Activated CD8-positive, alpha-beta T cell treated with anti-CD3 and anti-CD28 coated beads for 36 hours (primary cell): ENCODE measurements at places on chromosomes 11 and 22.

- peak; percentile 26 for DNase-seq
These were observed 468.0 kb downstream of the OPCML start for GRCh38 chr11:133064152-133064877.

DNA sequence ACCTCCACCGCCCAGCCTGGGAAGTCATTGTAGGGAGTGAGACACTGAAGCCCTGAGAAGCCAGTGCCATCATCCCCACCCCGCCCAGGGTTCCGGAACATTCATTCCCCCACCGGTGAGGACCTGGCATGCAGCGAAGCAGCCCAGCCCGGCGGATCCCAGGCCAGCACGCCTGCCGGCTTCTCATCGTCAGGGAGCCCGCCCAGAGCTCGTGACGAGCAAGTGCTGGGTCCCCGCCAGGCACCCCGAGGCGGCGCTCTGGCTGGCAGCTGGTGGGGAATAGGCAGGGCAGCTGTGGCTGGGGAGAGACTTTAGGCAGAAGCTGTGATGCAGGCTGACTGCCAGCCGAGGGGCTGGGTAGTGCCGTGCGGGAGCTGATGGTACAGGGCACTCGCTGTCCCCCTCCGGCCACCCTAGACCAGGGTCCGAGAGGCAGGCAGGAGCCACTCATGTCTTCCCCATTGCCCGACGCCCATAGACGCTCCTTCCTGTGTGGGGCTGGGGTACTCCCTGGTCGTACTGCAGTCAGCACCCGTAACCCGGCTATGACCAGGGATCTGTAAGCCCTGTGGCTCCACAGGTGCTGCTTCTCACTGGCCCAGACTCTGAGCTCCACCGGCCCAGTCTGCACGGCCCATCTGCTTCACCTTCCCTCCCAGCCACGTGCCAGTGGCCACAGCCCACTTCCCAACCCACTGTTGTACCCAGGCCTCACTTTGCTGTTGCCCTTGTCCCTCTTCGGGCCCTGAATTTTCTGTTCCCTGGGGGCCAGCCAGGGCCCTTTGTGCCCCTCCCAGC lies 24.5 kb upstream of the CABP7 start:
- no peak for DNase-seq

DNA sequence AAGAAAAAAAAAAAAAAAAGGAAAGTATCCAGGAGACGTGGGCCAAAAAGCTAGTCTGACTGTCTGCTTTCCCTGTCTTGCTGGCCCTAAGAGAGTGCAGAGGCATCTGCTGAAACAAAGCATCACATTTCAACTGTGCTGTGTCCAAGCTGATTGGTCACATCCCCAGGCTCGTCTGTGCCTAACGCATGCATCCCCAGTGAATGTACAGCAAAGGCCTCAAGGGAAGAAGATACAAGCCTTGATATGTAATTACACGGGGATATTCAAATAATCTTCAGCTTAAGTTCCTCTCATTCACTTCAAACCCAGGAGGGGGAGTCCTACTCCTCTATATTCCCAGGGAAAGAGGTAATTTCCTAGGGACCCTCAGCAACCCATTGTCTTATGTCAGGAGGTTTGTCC lies 5.4 kb upstream of the SORL1 start:
- DNase-seq: no peak

DNA sequence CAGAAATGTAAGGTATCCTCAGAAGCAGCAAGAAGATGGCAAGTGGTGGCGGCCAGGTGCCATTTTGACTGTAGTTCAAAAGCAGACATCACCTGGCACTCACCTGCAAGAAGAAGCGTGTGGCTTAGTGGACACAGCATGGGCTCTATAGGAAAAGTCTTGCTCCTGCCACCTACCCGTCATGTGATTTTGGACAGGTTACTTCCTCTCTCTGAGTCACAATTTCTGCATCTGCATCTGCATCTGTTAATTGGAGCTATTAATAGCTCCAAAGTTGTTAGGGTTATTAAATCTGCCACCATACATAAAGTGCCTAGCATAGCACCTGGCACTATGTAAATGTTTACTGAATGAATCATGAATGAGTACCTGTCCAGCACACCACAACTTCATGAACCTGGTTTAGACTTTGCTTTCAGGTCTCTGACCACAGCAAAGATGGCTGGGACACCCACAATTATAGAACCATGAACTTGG lies 16.8 kb downstream of the RAB30 start:
- DNase-seq: no peak

DNA sequence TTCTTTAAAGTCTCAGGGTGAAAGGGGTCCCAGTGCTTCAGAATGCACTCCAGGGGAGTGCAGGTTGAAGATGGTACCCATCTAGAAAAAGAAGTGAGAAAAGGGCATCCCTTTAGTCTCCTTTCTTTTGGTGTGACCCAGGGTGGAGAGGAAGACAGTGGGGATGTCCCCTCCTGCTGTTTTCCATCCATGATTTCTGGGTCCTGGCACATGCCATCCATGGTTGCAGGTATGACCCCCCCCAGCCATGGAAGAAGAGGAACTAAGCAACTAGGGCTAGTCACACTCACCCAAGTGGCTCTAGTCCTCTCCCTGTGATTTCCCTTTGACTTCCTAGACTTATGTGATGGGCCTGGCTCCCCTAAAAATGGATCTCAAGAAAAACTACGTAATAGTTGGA lies 15.9 kb upstream of the EI24 start:
- no peak for DNase-seq

DNA sequence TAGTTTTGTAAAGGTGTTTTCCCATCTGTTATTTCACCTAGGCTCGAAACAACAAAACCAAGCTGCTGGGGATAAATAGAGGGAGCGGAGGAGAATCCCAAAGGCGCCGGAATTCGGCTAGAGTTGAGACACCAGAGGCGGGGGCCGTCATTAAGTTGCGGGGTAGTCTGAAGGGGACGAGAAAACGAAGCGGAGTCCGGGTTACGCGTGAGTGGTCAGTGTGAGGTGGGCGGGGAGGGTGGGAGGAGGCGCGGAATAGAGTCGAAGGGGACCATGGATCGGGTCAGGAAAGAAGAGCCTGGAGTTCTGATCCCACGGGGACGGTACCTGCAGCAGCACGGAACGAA lies 361 bp downstream of the SRPRA start:
- no peak for DNase-seq
